ENCODE measurements at places on chromosomes 1 and 21.

DNA sequence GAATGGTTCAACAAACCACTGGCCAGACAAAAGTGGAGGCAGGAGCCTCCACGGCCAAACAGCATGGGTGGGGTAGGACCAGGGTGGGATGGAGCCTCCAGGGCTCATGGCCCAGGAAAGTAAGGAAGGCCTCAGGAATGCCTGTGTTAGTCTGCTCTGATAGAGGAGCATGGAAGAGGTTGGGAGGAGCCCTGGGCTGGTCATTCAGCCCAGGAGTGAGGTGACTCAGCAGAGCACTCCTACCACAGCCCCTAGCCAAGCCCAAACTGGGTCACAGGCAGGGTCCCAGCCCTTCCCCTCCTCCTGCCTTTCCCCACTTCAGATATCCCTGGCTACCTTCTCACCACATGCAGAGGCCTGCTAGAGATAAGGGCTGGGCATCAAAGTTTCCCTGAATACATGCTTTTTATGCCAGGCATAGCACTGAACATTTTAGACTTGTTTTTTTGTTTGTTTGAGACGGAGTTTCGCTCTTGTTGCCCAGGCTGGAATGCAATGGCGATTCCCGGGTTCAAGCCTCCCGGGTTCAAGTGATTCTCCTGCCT, 3.1 kb upstream of the SHISA4 start:
- DNase-seq = no peak

DNA sequence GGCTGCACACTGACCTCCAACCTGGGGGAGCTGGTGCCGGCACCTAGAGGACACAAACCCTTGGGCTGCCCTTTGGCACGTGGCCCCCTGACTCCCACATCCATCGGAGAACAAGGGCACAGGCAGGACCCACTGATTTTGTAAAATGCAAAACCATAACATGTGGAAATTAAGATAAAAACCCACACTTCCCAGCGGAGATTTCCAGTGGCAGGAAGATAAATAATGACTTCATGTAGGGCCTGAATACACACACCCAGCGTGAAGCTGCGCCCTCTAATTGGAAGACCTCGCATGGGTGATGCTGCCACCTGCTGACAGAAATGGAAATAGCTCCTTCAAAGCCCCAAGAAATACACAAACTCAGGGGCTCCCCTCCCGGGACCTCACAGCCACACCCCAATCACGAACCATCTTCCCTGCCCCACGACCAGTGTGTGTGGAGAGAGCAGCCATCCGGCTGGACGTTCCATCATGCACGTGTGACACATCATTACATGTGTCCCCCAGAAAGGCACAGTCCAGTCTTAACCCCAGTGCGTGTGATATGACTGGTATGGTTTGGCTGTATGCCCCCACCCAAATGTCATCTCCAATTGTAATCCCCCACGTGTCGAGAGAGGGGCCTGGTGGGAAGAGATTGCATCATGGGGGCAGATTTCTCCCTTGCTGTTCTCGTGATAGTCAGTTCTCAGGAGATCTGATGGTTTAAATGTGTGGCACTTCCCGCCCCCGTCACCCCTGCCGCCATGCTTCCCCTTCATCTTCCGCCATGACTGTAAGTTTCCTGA, 5.7 kb upstream of the TPRG1L start:
- peak; percentile 69 for DNase-seq

GRCh38 chr1:105736349-105736748, 1320.1 kb upstream of the PRMT6 start:
- DNase-seq = no peak

GRCh38 chr1:96367791-96368190, 353.8 kb upstream of the PTBP2 start:
- no peak for DNase-seq

GRCh38 chr1:64499011-64499410, 29.1 kb downstream of the CACHD1 start:
- DNase-seq = no peak

GRCh38 chr1:229625915-229626831, at the start of the genes TAF5L and URB2:
Gene TAF5L (minus strand): TSS chr1:229626122. CDS start chr1:229614482, 11,640 bp downstream.
Gene URB2 (plus strand): TSS chr1:229626247. CDS start chr1:229627634, 1,387 bp downstream.
- peak; percentile 82 for DNase-seq
